ENCODE measurements at places on chromosomes 1 and 21.
A peak's percentile ranks its signal among the peaks of the same experiment; 100 is the strongest.

DNA sequence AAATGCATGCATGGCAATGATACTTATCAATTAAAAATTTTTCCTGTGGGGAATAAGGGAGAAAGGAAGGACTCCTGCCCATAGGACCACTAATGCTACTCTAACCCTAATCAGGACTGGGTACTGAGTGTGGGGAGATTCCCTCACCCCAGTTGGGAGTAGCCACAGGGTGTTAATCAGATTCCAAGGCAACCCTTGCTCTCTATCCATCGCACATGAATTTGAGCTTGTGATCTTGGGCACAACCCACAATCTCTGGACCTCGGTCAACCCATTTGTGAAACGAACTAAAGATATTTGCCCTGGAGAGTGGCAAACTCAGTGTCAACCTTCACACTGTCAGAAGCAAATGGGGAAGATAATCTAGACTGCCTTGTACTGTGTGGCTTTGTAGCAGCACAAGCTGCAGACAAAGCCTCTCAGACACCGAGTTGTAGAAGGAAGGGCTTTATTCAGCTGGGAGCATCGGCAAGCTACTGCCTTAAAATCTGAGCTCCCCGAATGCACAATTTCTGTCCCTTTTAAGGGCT lies 69.5 kb downstream of the SERINC2 start:
- DNase-seq = no peak

GRCh38 chr1:160261556-160261892 lies 825 bp downstream of the DCAF8 start:
- peak; percentile 21 for DNase-seq

DNA sequence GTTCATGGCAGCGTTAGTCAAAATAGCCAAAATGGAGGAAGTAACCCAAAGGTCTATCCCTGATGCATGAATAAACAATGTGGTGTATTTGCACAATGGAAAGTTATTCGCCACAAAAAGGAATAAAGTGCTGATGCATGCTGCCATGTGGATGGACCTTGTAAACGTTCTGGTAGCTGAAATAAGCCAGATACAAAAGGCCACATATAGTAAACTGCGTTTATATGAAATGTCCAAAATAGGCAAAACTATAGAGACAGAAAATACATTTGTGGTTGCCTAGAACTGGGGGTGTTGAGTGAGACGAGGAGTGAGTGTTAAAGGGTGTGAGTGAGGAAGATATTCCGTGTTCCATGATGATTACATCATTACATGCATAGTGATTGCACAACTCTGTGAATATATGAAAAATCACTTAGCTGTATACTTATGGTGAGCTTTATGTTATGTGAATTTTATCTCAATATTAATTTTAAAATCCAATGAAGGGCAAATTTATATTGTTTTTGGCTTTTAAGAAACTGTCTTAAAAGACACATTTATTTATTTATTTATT lies 321.3 kb downstream of the KIF26B start:
- no peak for DNase-seq

DNA sequence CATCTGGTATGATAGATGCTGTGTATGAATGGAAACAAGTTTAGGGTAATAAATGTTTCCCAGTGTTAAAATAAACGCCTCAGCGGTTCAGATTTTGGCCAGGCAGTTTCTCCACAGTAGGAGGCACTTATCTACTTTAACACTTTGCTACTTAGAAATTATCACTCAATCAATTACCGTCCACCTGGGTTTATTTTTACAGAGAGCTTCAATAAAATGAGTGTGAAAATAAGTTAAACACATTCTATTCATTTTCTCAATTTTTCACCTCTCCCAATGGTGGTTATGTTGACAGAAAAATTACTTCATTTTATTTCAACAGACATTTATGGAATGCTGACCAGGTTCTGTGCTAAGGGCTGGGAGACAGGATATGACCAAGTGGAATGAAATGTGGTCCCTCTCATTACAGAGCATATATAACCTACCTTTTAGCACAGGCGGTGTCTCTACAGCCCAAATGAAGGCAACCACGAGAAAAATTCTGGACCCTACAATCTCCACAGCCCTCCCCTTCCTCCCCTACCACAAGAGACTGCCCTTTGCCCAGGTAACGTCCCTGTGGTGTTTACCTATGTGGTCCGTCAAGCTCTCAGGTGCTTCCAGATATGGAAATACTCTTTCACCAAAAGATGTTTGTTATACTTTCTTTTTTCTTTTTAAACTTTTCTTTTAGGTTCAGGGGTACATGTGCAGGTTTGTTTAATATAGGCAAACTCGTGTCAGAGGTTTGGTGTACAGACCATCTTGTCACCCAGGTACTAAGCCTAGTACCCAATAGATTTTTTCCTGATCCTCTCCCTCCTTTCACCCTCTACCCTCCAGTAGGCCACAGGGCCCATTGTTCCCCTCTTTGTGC lies 105.5 kb downstream of the HLCS start:
- DNase-seq = no peak

- DNase-seq = no peak
Measured at GRCh38 chr1:205519541-205520131, 15.2 kb downstream of the CDK18 start.

GRCh38 chr1:227947386-227947675 lies 401 bp downstream of the WNT9A start:
- DNase-seq = no peak

DNA sequence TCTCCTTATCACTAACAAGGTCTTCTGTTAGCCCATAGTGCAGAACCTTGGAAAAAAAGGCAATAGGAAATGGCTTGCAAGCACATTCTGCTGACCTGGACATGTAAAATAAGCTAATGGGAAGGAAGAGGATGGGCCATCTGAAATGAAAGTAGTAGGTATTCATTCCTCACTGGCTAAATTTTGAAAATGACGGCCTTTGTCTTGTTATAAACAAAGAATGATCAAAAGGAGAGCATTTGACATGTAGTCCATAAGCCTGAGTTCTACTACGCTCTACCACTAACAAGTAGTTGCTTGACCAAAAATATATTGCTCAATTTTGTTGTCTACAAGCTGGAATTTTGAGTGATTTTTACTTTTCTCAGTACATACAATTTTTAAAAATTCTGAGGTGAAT lies 75.6 kb downstream of the TBX15 start:
- DNase-seq = no peak

GRCh38 chr1:29444782-29445729 lies 208.7 kb downstream of the PTPRU start:
- no peak for DNase-seq

DNA sequence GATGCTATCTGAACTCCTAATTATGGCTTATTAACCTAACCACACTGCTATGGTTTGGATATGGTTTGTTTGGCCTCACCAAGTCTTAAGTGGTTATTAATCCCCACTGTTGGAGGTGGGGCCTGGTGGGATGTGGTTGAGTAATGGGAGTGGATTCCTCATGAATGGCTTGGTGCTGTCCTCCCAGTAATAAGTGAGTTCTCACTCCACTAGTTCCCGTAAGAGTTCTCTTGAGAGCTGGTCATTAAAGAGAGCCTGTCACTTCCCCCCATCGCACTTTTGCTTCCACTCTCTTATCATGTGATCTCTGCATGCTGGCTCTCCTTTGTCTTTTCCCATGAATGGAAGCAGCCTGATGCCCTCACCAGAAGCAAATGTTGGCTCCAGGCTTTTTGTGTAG lies 328.8 kb downstream of the PLA2G4A start:
- DNase-seq = no peak

- no peak for DNase-seq
Measured at GRCh38 chr1:19087737-19088594, 122.1 kb downstream of the UBR4 start.

- peak; percentile 95 for DNase-seq
Measured at GRCh38 chr1:203290261-203291089, 14.8 kb upstream of the BTG2 start.

- DNase-seq = no peak
Measured at GRCh38 chr1:233361876-233362275, 34.4 kb downstream of the MAP3K21 start.

DNA sequence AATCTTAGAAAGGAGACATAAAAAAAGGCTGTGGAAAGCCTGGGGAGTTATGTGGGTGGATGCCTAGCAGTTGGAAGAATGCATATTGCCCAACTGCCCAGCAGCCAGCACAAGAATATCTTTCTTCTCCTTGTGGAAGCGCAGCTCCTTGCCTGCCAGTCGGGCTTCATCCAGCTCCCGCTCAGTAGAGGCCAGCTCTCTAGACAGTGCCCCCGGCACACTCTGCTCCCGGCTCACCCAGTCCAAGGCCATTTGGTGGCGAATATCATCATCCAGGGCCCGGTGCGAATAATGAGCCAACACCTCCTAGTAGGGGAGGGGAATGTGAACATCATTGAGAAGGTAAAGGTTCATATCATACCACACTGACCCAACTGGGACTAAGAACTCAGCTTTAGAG lies 9.0 kb upstream of the RBM8A start:
- no peak for DNase-seq

DNA sequence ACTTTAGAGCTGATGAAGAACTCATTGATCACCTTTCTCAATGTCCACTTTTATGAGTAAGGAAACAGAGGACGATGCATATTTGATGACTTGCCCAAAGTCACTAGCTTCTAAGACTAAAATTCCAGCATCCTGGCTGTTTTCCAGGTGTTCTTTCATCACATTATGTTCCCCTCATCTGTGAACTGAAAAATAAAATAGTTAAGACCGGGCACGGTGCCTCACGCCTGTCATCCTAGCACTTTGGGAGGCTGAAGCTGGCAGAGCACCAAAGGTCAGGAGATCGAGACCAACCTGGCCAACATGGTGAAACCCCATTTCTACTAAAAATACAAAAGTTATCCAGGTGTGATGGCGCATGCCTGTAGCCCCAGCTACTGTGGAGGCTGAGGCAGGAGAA lies 297.5 kb downstream of the DUSP10 start:
- DNase-seq = no peak

DNA sequence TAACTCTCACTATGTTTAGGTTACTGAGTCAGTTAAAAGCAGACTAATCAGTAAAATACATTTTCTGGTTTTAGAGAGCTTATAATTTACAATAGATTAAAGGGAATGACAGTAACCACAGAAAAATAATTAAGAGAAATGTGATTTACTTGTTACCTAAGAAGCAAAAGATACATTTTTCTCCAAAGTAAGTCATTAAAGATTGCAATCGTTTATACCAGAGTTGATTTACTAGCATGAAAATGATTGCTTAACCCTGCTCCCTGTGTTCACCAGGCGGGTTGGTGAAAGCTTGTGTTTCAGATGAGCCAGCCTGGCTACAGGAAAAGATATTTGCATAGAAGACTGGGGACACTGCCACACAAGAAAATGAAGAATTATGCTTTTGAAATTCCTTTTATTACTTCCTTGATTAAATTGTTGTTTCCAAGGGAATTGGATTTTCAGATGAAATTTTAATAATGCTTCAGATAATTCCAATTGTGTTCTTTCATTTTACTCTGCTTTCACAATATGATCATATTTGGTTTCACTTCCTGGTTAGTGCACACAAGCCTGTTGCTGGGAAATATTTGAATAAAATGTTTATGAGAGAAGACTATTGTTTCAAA lies 27.9 kb downstream of the LRRC8B start:
- DNase-seq = no peak

- DNase-seq = no peak
Measured at GRCh38 chr1:172738389-172738788, 79.5 kb downstream of the FASLG start.

GRCh38 chr21:42512346-42513034 lies 1.2 kb upstream of the SLC37A1 start:
- no peak for DNase-seq

GRCh38 chr1:25062621-25063255 lies 132.7 kb upstream of the RUNX3 start:
- DNase-seq = no peak

DNA sequence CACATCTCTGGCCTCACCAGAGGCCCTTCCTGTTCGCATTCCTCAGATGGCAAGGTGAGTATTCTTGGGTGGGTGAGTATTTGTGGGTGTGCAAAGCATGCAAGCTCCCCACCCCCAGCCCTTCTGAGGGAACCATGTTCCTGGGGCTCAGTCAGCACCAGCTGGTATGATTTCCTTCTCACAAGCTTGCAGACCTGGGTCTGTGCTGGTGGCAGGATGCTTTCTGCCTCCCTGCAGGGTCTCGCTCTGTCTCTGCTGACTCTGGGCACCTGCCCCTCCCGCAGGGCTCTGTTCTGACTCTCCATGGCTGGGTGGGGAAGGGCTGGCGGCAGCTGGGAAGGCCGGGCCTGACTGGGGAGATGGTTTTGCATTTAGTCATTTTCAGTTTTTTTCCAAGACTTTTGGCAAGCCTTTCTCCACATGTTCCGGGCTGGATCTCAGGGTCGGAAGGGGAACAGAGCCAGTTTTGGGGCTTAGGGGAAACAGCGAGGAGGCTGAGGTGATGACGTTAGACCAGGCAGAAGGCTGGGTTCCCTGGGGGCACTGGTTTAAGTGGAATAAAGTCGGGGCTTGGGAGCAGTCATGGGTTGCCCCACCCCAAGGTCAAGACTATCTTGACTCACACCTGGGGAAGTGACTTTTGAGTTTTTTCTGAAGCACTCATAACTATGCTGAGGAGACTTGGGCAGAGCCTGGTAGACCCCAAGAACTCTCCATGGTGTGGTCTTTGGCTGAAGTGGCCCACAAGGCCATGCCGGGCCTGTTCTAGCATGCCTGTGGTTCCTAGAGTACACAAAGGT lies 6.2 kb downstream of the RASSF5 start:
- DNase-seq = no peak

- DNase-seq = no peak
Measured at GRCh38 chr1:30444401-30444800, 279.0 kb downstream of the MATN1 start.

DNA sequence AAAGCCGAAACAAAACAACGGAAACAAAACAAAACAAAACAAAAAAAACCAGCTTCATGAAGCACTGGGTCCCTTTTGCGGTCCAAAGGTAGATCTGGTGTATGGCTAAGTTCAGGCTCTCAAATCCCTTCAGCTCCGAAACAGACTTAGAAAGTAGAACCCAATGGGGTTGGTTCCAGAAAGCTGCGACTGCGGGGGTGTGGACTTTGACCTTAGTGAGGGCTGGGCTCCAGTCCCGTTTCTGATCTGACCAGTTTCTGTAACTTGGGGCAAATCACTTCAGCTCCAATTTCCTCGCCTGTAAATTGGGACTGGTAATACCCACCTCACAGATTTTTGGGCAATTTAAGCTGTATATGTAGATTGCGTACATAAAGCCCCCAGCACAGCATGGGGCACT lies 105.2 kb downstream of the ZSCAN20 start:
- no peak for DNase-seq

GRCh38 chr1:113692824-113693431 lies 66.4 kb downstream of the PHTF1 start:
- DNase-seq = no peak

GRCh38 chr1:75640137-75640536 lies 29.2 kb upstream of the SLC44A5 start:
- no peak for DNase-seq
